Stomach (tissue), 19 donors: ENCODE measurements at places on chromosomes 12 and 14. TPM values are rescaled to one million over a fixed set of nuclear protein-coding genes. Genes with fewer than 3 reads are reported as not detected.
A peak's percentile ranks its signal among the peaks of the same experiment; 100 is the strongest.

DNA sequence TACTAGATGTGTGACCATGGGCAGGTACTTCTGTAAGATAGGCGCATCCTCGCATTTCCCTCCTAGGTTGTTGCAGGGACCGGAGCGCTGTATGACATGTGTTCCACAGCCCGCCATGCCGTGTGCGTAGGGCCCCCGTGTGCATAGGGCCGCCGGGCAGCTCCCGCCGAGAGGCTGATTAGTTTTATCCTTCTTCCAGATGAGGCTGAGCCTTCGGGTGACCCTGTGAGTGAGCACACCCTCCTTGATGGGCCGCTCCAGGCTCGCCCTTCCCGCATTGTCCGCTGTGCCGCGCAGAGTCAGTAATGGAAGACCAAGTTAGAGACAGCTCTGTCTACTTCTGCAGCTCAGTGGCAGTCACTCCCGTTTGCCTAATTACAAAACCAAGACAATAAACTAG, 72.9 kb upstream of the DYNC1H1 start:
- H3K36me3 ChIP-seq: peaks cover 97% of the 10 kb centered on the region
- H3K27me3 ChIP-seq: no peaks in the 10 kb centered on the region
- H3K4me3 ChIP-seq: no peak overlapping the region
- DNase-seq: no peak

RDH5 gene
- 4.0 TPM for total RNA-seq

GRCh38 chr12:5688226-5688625, 256.3 kb downstream of the NTF3 start:
- no peaks in the 10 kb centered on the region for H3K27me3 ChIP-seq
- H3K27ac ChIP-seq: no peak overlapping the region
- H3K4me1 ChIP-seq: no peaks in the 10 kb centered on the region
- no peak overlapping the region for H3K4me3 ChIP-seq

DNA sequence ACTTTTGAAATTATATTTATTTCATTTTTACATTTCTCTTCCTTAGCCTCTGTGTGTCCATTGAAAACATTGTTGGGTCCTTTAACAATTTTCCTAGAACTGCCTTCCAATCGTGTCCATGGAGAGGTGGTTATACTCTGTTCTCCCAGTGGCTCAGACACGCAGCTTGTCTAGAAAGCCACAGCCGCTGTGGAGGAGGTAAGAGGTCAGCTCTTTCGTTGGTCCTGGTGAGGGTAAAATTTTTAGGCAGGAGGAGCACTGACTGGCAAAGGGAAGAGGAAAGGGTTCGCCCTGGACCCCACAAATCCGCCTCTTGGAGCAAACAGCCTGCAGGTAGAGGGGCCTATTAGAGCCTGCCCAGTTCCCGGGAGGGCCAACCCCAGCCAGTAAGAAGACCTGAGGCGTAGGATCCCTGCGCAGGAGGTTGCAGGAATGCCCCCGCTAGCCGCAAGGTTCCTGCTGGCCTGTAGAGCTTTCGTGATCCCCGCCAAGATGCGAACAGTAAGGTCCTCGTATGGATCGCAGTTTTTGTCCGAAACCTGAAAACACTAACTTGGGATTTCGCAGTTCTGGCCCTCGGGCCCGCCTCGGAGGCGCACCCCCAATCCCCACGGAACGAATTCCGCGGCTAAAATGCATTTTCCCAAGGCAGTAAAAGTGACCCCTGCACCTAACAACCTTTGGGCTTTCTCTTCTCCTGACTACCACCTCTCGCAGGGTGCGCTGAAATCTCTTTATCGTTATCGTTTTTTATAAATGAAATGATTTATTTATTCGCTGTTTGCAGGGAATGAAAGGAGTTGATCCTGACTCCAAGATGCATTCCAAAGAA, 7.5 kb upstream of the PAX9 start:
- peaks cover 95% of the 10 kb centered on the region for H3K27me3 ChIP-seq
- peaks cover 36% of the 10 kb centered on the region for H3K4me1 ChIP-seq
- H3K36me3 ChIP-seq: no peaks in the 10 kb centered on the region
- no peak overlapping the region for H3K4me3 ChIP-seq

- H3K4me1 ChIP-seq: peaks cover 43% of the 10 kb centered on the region
- peak overlapping the region; percentile 30 for H3K27ac ChIP-seq
- H3K4me3 ChIP-seq: no peak overlapping the region
Measured at GRCh38 chr12:118063576-118064391, 2.8 kb upstream of the WSB2 start.

SDS gene
- not detected for total RNA-seq

GRCh38 chr12:94187361-94187760, 39.0 kb downstream of the PLXNC1 start:
- H3K27me3 ChIP-seq: no peaks in the 10 kb centered on the region
- H3K4me1 ChIP-seq: peaks cover 5% of the 10 kb centered on the region
- H3K4me3 ChIP-seq: peak overlapping the region; percentile 31
- H3K36me3 ChIP-seq: no peaks in the 10 kb centered on the region
- no peak overlapping the region for H3K27ac ChIP-seq

DNAJC22 gene
- total RNA-seq: 54.7 TPM

DNA sequence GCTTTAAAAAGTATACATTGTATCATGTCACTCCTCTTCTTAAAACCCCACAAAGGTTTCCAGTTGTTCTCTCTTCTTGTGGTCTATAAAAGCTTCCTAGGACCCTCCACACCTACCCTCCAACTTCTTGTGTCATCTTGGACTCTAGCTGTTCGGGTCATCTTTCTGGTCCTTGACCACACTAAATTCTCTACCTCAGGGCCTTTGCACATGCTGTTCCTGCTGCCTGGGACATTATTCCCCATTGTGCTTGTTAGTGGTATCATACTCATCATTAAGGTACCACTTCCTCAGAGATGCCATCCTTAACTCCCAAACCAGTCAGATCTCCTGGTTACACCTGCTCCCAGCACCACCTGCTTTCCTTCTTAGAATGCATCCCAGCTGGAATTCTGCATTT, 294.0 kb downstream of the KSR2 start:
- DNase-seq: no peak
- no peaks in the 10 kb centered on the region for H3K4me1 ChIP-seq
- no peak overlapping the region for H3K4me3 ChIP-seq
- no peak overlapping the region for H3K27ac ChIP-seq
